Hematopoietic multipotent progenitor cell treated with erythropoietin and hydrocortisone succinate and interleukin-3 and kit ligand, for 15 days (in vitro differentiated cells): ENCODE measurements at places on chromosomes 16 and 17.

DNA sequence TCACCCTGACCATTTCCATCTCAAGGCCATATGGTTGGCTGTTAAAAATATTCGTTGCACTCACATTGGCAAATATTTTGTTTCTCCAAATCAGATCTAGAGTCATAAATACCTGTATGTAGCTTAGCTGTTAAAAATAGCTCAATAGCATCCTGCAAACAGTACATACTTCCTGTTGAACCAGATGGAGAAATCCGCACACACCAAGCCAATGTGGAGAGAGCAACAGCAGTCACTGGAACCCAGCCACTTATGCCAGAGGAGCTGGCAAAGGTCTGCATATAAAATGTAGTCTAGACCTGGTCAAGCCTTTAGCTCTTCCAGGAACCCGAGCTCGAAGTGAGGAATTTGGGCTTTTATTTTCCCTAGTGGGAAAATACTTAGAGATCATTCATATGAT, 146.4 kb upstream of the KCNJ16 start:
- no peak for DNase-seq

GRCh38 chr16:61929776-61930175, 106.5 kb downstream of the CDH8 start:
- DNase-seq = no peak

GRCh38 chr16:425740-426114, 278 bp downstream of the RAB11FIP3 start:
- DNase-seq = no peak

DNA sequence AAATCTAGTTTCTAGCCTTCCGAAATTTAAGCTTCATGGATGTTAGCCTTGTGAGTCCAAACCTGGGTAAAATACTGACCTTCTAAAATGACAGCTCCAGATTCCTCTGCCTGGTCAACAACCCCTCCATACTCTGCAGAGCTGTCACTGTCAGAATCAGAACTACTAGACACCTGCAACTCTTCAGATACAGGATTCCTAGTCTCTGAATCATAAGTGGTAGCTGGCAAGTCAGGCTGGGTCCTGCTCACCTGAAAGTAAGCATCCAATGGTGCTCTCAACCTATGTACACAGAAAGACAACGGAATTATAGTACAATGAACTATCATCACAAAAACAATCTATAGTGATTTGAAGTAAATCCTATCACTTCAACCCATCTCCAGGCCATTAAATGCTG, 14.8 kb downstream of the RFWD3 start:
- DNase-seq = no peak

DNA sequence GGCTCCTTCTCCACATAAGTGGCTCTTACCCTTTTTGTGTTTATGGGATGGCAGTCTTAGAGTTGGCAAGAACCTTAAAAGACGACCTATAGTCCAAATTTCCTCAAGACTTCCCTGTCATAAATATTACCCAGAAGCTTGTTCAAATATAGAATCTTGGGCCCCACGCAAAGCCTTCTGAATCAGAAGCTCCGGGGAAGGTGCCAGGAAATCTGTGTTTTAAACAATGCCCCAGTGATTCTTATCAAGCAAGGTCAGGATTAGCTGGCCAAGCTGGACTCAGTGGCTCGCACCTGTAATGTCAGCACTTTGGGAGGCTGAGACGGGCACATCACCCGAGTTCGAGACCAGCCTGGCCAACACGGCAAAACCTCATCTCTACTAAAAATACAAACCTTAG, 85.7 kb downstream of the TIMM22 start:
- DNase-seq = no peak

- no peak for DNase-seq
Measured at GRCh38 chr16:30524575-30525568, 1.5 kb downstream of the ZNF768 start.
